ENCODE measurements at places on chromosomes 2 and 18.

GRCh38 chr2:223744580-223744979 is 92.8 kb downstream of the AP1S3 start:
- no peak for DNase-seq

GRCh38 chr2:228503731-228504130 is 322.2 kb upstream of the SPHKAP start:
- DNase-seq: no peak

DNA sequence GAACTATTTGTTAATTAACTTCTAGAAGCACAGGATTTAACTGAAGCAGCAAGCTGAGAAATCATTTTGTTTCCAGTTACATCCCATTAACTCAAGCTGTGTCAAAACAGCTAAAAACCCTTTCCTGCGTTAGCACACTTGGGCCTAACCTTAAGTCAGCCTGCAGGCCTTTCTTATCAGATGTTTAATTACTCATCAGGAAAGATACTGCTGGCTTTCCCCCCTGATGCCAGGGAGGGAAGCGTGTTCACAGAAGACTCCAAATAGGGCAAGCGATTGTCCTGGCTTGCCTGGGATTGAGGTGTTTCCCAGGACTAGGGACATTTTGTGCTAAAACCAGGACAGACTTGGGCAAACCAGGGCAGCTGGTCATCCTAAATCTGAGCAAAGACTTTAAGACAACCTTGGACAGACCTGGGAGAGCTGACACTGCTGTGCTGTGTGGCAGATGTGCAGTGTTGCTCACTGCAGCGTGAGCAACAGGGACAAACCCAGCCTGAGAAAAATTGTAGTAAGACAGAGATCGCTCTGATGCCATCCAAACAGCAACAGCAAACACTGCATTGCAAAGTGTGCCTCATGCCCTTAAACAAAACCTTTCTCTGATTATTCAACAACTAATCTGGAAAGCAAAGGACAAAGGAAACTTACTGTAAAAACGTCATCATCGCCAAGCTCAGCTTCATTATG is 100.9 kb downstream of the SPRED2 start:
- DNase-seq: no peak

DNA sequence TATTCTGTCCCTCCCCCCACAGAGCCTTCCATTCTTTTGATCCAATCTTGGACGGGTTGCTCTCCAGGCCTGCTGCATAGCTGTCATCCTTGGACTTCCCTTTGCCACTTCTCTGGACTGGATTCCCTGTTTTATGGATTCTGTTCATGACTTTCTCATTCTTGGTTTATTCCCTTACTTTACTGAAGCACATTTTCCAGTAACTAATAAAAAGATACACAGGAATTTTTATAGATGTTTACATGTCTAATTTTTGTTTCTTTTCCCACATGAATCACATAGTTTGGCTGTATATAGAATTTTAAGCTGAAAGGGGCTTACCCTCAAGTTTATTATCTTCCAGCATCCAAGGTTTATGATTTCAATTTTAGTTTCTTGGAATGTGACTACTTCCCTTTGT is 37.9 kb downstream of the GDF7 start:
- DNase-seq: no peak

DNA sequence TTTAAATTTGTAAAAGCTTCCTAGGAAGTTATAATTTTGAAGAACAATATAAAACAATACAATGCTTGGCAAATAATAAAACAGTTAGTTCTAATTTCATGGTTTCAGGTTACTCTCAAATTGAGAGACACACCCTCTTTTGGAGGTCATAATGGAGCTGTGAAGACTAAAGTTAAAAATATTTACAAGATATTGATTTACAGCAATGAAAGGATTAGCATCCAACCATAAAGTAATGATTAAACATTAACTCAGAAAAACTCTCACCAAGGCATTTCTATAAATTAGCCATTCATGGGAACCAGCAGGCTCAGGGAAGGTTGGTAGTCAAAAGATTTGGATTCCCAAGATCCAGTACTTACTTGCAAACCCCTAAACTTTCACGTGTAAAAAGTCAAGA is 6.4 kb downstream of the DPP4 start:
- DNase-seq: no peak

GRCh38 chr2:95388856-95389244 is 13.7 kb upstream of the FAHD2A start:
- DNase-seq: no peak

DNA sequence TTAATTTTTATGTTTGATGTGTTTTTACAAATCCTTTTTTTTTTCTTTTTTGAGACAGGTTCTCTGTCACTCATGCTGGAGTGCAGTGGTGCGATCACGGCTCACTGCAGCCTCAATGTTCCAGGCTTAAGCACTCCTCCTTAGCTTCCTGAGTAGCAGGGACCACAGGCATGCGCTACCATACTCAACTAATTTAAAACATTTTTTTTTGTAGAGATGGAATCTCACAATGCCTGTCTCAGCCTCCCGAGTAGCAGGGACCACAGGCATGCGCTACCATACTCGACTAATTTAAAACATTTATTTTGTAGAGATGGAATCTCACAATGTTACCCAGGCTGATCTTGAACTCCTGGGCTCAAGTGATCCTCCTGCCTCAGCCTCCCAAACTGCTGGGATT is 3.2 kb downstream of the NOTO start:
- DNase-seq: no peak

DNA sequence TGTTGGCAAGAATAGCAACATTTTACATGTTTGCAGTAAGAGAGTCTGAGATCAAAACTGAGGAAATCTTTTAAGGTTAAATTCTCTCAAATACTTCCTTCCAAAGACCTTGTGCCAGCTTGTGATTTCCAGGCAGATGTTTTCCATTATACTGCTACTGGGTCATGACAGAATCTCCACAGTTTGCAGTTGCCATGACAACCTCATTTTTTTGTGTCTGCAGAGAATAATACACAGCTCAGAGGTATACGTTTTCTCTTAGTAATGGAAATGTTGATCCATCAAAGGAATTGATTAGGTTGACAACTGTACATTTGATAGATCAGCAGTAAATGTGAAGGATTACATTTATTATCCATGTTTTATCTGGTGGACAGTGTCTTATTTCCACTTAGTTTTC is 29.1 kb upstream of the CSRNP3 start:
- no peak for DNase-seq

- no peak for DNase-seq
Observed at GRCh38 chr2:54388076-54388475, 68.1 kb upstream of the SPTBN1 start.

- DNase-seq: no peak
Observed at GRCh38 chr18:34600158-34600557, 109.9 kb upstream of the DTNA start.

DNA sequence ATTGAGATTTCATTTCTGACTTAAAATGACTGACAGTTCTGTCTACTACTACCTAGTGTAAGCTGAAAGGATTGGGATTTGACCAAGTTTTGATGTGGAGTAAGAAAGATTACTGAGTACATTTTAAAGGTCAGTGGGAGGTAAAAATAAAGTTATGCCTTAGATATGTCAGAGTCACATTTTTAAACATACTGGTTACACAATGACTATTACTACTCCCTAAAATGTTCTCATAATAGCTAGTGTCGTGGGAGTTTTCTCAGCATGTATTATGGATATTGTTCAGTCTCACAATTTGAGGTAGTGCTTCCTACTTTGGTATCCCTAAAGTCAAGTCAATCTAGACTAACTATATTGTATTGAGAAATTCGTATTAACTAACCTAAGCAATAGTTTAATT is 1092.5 kb downstream of the LRP1B start:
- no peak for DNase-seq

GRCh38 chr2:62536873-62537547 is 31.0 kb upstream of the TMEM17 start:
- no peak for DNase-seq

- no peak for DNase-seq
Observed at GRCh38 chr2:72917877-72918553, 696 bp downstream of the EMX1 start.

GRCh38 chr2:208249296-208249695 is 5.6 kb downstream of the IDH1 start:
- DNase-seq: no peak

DNA sequence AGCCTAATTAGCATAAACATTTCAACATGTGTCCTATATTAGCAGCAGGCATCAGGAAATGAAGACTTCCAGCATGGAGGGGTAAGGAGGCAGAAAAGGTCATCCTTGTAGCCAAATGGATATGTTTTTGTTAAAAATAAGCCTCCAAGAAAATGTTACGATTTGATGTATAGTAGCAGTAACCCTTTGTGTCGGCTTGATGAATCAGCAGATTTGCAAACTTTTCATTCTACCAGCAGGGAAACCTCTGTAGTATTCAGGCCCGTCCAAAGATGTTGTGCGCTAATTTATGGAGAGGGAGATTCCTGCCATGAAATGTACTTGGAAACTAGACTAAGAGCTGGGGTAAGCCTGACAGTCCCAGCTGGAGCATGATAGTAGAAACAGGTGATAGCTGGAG is 780.8 kb upstream of the KLHL29 start:
- no peak for DNase-seq

GRCh38 chr2:26412091-26412673 is 10.5 kb downstream of the DRC1 start:
- no peak for DNase-seq

- no peak for DNase-seq
Observed at GRCh38 chr2:144832048-144832447, 312.1 kb upstream of the ZEB2 start.

DNA sequence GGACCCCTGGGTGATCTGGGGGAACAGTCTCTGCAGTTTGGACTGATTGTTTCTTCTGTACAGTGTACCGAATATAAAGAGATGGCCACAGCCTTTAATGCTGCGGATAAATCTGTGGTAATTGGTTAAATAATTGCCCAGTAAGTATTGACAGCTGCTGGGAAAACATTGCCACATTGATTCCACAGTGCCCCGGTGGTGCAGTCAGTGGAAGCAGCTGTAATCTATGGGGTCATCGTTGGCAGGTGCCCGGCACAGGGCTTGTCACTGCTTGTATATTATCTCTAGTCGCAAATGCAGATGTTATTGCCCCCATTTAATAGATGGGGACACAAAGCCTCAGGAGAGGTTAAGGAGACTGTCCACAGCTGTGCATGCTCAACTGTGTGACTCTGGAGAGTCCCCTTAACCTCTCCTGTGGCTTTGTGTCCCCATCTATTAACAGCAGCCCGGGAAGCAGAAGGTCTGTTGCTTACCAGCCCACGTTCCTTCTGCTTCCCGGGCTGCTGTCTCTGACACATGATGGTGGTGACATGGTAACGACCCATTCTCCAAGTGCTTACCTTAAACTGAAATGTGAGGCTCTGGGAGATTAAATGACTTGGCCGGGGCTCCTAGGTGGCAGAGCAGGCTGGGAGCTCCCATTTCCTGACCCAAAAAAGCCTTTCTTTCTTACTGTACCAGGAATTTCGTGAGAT is 76.9 kb downstream of the NCK2 start:
- no peak for DNase-seq

DNA sequence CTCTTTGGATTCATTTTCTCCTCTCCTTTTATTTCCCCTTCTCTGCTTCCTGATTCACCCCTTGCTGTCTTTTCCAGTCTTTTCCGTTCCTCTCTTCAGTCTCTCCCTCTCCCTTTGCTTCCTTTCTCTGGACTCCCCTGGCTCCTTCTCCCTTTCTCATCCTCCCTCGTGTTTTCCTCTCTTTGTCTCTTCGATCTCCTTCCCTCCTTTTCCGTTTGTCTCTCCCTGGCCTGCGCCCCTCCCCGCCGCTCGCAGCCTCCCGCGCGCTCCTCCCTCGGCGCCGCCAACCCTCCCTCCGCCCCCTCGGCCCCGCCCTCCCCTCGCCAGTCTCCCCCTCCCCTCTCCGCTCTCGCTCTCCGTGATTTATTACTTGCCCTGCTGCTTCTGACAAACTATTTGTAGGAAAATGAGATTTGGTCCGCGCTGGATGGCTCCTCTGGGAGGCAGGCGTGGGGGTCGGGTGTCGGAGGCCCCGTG is 46.0 kb upstream of the PAX8 start:
- DNase-seq: peak; percentile 38

DNA sequence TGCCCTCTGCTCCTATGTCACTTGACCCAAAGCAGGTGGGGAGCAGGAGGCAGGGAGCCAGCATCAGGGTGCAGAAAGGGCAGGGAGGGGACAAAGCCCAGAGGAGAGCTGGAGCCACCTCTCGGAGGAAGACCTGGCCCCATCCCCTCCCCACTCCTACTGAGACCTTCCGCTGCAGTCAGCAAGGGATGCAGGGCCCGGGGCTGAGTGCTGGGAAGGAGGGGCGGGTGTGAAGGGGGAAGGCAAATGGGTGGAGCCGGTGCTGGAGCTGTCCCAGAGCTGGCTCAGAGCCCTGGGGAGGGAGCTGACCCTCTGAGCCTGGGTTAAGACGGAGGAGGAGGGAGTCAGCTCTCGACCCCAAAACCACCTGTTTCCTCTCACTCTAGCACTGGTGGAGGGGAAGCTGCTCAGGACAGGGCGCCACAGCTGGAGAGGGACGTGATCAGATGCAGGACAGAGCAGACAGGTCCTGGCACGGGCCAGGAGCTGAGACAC is 33.8 kb downstream of the HS1BP3 start:
- DNase-seq: no peak

GRCh38 chr18:35828591-35828990 is 143.9 kb upstream of the RMP24 start:
- DNase-seq: no peak

DNA sequence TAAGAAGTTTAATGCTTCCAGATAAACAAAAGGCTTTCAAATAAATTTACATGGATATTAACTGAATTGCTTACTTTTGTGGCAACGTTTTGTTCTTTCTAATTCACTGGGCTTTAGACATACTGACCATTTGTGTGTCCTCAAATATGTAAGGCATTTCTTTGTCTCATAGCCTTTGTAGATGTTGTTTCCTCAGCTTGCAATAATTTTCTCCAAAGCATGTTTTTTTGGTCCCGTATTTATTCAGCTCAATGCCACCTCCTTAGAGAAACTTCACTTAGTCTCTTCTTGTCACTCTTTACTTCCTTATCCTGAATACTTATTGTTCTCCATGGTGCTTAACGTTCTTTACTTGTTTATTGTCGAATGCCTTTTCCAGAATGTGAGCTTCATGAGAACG is 98.5 kb downstream of the NUP35 start:
- no peak for DNase-seq

GRCh38 chr2:513981-514706 is 163.1 kb downstream of the TMEM18 start:
- no peak for DNase-seq

GRCh38 chr2:8475349-8476031 is 206.4 kb upstream of the ID2 start:
- no peak for DNase-seq

DNA sequence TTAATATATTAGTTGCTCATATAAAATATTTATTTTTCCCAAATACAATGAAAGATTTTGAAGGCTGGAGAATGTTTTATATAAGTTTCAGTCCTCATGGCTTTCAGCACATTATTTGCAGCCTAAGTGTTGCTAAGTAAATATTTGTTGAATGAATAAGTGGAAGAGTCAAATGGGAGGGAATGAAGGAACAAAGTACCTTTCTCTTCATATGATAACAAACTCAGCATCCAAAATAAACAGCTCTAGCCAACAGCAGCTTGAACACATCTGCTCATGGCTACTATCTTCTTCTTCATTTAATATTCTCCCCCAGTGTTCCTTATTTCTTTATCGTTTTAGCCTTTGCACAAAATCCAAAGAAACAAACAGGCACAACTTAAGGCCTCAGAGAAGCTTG is 385.2 kb upstream of the PIK3C3 start:
- DNase-seq: no peak

GRCh38 chr2:233413559-233414272 is 59.4 kb downstream of the DGKD start:
- DNase-seq: peak; percentile 70

- DNase-seq: no peak
Observed at GRCh38 chr2:141455211-141455826, 675.5 kb downstream of the LRP1B start.
